Eye (tissue), 1 donor: ENCODE measurements at places on chromosomes 4 and X.

- DNase-seq = no peak
These were observed 3.8 kb upstream of the OPN1LW start for GRCh38 chrX:154140206-154140605.

GRCh38 chrX:10926891-10927290 lies 184.2 kb upstream of the HCCS start:
- no peak for DNase-seq

DNA sequence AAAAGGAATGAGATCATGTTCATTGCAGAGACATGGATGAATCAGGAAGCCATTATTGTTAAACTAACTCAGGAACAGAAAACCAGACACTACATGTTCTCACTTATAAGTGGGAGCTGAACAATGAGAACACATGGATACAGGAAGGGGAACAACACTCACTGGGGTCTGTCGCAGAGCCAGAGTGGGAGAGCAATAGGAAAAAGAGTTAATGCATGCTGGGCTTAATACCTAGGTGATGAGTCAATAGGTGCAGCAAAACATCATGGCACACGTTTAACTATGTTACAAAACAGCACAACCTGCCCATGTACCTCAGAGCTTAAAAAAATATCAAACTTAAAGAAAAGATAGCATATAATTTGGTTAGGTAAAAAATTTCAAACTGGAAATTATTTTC lies 281.4 kb downstream of the PABPC4L start:
- no peak for DNase-seq

GRCh38 chrX:133405498-133406185 lies 9.6 kb downstream of the GPC4 start:
- no peak for DNase-seq

DNA sequence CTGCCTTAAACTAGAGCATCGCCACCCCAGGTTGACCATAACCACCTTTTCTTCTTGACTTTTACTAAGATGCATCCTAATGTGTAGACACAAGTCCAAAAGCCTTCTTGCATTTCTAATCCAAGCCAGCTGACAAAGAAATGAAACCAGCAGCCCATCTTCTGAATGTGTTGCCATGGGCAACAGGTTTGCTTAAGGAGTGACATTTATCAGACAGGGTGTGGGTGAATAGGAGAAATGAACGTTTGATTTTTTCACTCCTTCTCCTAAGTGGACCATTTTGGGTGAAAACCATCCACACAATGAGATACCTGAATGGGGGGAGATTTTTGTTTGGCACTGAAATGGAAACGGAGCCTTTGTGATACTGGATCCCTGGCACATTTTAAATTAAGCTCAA lies 72.7 kb upstream of the C4orf50 start:
- DNase-seq = no peak

GRCh38 chrX:64642482-64642881 lies 247.2 kb upstream of the MTMR8 start:
- no peak for DNase-seq

GRCh38 chr4:145805490-145805889 lies 125.5 kb downstream of the C4orf51 start:
- DNase-seq = no peak

- DNase-seq = peak; percentile 44
These were observed 70.9 kb downstream of the INTS12 start for GRCh38 chr4:105637408-105638176.

DNA sequence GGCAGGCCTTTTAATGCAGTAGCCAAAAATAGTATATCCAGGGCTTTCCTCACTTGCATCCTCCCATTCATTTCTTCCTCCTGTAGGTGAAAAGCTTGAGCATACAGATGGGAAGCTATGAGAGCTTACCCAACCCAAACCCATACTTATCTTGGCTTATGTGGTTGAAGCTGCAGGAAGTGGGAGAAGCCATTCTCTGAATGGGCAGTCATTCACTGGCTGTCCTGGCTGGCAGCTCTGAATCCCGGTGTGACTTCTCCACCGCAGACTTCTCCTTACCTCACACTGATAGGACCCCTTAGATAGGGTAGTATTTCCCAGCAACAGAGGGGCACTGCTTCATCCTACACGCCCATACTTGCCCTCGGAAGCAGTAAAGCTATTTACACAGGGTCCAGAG lies 125.4 kb downstream of the AMMECR1 start:
- DNase-seq = no peak

DNA sequence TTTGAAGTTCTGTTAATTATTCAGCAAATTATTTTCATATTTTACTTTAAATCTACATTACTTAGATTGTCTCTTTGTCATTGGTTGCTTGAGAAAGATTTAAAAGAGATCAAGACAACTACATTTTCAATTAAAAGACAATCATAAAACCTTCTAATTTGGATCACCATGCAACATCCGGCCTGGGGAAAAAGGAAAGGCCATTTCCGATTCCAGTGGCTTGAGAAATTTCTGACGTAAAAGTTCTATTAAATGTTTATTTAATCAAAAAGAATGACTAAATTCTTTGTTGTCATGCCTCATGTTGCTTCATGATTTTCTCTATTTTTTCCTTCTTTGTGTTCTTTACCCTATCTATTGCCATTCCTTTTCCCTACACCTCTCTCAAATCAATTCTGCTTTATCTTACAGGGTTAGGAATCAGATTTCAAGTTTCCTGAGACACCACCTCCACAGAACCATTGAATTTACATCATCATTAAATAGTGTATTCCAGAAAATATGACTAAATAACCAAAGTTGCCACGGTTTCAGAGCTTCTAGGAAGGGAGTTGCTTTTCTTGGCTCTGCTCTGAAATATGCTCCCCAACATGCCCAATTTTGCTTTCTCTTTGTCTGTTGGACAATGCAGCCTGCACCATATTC lies 124.6 kb upstream of the ACSL4 start:
- no peak for DNase-seq

DNA sequence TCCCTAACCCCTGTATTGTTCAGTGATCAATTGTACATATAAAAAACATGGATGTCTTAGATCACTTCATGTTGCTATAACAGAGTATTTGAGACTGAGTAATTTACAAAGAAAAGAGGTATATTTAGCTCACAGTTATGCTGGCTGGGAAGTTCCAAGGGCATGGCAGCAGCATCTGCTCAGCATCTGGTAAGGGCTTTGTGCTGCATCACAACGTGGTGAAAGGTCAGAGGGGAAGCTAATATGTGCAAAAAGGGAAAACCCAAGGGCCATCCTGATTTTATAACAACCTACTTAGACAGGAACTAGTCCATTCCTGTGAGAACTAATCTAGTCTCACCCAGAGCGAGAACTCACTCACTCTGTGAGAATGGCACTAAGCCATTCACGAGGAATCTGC lies 128.2 kb upstream of the OTUD4 start:
- DNase-seq = no peak

GRCh38 chrX:14344172-14344940 lies 185.0 kb upstream of the GLRA2 start:
- DNase-seq = no peak
